ENCODE measurements at places on chromosomes 12 and 14.

DNA sequence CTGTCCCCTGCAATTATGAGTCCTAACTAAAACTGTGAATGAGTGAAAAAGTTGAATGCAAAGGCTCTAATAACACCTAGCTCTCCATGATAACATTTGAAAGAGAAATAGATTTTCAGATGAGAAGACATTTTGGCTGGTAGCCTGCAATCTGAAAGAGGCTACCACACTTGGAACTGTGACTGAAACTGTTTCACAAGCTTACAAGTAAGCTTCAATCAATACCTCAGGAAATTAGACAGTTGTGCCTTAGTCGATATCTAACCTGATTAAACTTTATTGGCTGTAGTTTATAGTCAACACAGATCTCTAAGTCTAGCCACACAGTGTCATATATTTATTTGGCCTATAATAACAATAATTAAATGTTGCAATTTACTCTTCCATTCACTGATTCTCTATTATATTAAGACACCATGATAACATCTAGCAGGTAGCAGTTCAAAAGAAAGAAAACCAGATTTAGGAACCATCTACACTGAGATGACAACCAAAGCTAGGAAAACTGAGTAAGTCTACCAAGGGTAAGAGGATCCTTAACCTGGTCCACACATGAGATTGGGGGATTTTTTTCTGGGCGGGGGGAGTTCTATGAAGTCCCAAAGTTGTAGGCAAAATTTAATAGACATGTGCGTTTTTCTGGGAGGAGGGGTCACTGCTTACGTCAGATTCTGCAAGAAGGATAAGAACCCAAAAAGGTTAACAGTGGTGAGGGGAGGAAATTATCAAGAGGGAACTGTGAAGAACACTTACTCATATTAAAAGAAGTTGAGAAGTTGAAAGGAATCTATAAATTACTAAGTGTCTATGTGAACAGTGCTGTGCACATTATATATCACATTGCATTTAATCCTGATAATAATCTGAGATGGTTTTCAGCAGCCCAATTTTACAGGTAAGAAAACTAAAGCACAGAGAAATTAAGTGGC lies 65.8 kb downstream of the NUMB start:
- DNase-seq, result no peak

DNA sequence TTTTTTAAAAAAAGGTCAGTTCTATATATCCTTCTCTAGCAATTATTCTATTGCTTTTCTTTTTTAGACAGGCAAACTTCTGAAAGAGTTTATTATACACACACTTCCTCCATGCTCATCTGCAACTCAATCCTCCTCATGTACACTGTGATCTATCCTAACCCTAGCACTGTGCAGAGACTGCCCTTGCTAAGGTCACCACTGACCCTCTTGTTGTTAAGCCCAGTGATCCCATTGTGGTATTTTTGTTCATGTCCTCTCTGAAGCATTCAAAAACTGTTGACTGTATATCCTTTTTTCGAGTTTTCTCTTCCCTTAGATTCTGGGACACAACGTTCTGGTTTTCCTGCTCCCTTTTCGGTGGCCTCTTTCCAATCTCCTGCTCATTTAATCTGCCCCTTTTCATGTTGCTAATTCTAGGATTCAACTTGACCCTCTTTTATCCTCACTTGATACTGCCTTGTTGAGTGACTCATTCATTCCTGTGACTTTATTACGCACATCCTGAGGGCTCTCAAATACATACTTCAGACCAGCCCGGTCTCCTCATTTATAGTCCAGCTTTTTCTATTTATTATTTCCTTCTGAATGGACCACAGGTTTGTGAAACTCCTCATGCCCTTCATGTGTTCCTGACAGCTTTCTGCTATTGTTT lies 53.9 kb upstream of the PTPRB start:
- DNase-seq, result no peak

GRCh38 chr14:60573943-60574495 lies 65.1 kb downstream of the SIX6 start:
- no peak for DNase-seq

DNA sequence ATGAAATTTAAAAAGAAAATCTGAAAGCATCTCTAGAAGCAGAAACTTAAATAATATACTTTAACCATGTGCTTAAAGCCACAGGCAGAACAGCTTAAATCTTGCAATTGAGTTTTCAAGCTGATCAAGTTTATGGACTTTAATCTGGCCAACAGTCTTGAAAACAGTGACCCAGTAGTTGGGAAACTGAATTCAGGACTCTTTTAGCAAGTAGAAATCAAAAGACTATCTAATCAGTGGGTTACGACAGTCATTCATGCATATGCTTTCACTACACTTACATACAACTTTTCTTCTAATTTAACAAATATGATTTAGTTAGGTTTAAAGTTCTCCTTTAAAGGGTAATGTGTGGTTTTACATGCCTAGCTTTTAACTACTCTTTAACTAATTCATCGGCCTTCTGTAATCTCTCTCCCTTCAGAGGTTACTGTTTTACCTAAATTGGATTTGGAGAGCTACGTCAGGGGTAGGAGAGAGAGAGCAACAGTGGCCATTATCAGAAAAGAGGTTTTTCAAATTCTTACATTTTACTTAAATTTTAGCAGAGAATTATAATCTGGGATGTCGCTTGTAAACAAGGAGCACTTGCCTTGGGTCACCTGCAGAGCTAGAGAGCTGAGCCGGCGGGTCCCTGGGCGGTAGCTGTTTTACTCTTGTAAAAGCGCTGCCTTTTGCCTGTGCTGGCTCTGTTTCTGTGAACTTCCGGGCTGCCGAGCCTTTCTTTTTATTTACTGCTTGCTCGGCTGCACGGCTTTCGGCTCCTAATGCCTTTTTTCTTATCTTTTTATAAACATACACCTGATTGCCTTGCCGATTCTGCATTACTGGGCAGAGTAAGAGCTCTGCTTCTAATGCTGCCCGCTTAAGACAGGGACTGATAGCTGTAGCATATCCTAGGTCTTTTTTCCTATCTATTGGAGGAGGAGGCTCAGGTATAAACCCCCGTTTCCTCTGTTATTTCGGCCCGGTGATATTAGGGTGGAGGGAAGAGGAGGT lies 17.4 kb upstream of the LYZ start:
- no peak for DNase-seq

DNA sequence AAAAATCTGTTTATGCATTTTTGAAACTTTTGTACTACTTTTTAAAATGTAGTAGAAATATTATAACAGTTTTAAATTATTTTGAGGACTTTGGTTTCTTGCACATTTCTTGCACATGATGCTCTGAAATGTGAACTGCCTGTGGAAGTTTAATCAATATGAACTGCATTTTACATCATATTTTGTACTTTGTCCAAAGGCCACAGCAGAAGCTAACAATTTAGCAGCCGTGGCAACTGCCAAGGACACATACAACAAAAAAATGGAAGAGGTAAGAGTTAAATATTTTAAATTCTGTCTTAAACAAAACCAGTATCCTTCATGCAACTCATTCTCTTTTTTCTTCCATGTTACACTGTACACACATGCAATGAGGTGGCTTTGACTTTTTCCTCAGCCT lies 45.1 kb downstream of the SAV1 start:
- DNase-seq, result no peak

GRCh38 chr14:41973178-41973577 lies 366.5 kb downstream of the LRFN5 start:
- no peak for DNase-seq

- no peak for DNase-seq
Measured at GRCh38 chr14:64734990-64735389, 30.8 kb downstream of the PLEKHG3 start.

DNA sequence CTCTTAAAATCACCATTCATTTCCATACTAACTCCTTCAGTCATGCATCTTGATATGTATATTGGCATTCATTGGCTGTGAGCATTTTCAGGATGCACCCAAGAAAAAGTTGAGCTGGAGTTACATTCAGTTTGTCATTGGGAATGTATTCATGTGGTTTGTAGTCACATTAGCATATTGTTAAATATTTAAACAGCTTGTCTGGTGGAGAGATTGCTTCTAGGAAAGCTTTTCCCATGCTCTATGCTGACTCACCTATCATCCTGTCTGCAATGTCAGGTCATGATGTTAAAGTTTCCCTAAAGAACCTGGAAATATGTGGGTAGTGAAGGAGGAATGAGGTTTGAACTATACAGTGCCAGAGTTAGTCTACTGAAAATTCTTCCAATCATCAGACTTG lies 583.6 kb downstream of the GALC start:
- no peak for DNase-seq

- DNase-seq, result no peak
Measured at GRCh38 chr12:740921-741320, 11.5 kb upstream of the WNK1 start.

DNA sequence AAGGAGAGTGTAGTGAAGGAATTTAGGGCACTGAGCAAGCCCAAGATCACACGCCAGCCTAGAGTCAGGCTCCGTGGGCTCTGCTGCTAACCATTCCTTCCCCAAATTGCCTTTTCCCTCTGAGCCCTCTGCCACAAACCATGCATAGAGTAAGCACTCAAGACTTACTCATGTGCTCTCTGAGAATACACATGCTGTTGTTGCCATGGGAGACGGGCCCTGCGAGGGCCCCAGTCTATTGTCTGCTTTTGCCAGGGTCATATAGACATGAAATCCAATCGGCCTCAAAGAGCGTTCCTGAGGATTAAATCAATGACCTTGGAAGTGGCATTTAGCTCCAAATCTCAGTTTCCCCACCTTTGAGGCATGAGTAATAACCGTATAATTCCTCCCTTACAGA lies 48.7 kb upstream of the WSCD2 start:
- DNase-seq, result no peak

GRCh38 chr12:12872139-12872933 lies 19.0 kb upstream of the GPRC5A start:
- no peak for DNase-seq

DNA sequence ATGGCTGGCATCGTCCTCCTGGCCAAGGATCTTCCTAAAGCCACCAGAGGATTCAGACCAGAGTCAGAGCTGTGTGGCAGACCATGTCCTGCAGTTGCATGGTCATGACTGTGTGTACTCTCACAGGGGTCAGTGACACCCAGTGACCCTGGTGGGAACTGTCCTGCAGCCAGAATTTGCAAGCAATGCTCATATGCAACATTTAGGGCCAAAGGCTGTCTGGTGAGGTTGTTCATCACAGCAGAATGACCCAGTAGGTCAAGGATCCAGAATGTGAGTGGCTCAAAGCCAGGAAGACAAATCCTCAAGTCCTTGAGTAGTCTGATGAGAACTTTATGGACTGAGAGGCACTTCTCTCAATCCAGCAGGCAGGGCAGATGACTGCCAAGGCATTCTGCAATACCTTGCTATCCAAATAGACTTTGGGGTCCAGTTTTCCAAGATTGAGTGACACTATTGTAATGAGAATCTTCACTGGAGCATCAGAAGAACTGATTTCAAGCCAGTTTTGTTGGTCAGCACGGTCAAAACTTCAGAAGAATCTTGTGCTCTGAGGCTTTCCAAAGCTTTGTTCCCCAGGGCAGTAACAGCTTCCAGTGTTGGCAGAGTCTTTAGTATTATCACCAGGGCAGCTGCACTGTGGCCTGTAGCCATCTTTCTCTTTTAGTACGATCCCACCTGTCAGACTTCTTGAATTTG lies 122.0 kb downstream of the PTCSC3 start:
- DNase-seq, result no peak

- DNase-seq, result no peak
Measured at GRCh38 chr12:61758661-61759060, 501.5 kb upstream of the USP15 start.

DNA sequence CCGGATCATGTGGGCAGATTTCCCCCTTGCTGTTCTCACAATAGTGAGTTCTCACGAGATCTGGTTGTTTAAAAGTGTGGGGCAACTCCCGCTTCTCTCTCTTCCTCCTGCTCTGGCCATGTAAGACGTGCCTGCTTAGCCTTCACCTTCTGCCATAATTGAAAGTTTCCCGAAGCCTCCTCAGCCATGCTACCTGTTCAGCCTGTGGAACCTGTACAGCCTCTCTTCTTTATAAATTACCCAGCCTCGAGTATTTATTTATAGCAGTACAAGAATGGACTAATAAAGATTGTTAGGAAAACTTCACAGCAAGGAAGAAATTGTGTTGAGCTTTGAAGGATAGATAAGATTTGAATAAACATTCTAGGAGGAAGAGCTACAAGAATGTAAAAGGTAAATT lies 52.1 kb downstream of the KDM5A start:
- DNase-seq, result no peak

DNA sequence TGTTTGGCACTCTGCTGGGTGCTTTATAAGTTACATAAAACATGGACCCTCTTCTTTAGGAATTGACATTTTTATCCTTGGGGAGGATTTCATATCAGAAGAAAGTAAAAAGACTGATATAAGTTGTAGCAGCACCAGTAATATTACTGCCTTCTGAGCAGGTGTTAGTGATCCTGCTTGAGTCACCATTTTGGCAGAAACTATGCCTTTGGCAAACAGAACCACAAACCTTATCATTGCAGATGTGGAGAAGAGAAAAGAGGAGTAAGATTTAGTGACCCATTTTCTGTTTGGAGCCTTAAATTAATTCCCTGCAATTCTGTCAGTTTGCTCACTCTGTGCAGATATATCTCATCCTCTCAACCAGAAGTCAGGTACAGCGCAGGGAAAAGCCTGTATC lies 23.0 kb downstream of the ZNF410 start:
- no peak for DNase-seq

DNA sequence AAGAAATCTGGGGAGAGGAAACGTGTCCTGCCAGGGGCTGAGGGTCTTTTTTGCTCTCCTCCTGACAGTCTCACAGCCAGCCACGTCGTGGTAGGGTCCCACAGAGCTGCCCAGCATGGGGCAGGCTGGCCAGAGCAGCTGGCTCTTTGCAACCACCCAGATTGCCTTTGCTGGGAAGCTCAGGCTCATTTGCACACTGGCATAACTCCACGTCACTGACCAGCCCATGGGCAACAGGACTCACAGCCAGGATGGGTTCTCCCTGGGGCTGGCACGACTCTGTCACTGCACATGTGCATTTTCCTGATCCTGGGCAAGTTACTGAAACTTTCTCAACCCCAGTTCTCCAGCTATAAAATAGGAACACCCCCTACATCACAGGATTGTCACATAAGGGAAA lies 242.2 kb downstream of the DPF3 start:
- DNase-seq, result no peak

DNA sequence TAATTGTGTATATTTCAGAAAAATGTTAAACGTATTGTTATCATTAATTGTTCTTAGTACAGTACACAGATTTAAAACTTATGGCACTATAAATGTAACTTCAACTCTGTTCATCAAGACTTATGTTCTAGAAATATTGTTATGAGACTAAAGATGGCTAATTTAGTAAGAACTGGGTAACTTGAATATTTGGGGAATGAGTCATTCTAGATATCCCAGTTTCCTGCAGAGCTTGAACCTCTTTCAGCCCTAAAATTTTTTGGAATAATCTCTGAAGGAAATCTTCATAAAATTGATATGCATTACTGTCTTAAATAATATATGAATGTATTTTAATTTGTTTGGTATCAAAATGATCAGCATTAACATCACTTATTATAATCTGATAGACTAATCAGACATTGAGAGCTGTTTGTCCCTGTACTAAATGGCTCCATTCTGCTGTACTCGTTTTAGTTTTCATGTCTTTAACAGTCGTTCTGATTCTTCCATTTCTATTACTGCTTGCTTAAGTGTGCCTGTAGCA lies 87.1 kb downstream of the VEZT start:
- DNase-seq, result no peak

Data from 8988T (cell line).